GM12878 (cell line): ENCODE measurements at places on chromosomes 1 and 21. TPM values are rescaled to one million over a fixed set of nuclear protein-coding genes. Genes with fewer than 3 reads are reported as not detected.

DNA sequence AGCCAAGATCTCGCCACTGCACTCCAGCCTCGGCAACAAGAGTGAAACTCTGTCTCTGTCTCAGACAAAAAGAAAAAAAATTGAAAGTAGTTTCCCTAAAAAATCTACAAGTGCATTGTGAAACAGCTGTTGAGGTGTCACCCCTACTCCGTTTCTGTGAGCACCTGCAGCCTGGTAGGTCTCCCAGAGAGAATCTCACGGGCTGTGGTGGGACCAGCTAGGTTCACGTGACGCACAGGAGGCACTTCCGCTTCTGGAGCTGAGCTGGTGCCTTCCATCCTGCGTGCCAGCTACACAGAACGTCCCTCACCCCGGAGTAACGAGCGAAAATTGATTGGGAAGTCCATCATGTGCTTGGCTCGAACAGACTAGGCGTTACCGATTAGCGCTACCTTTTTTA, 66.8 kb downstream of the COL24A1 start:
- no peak overlapping the region for H3K27ac ChIP-seq
- H3K4me3 ChIP-seq: no peak overlapping the region

Gene TCHH
- not detected in 2 replicates for total RNA-seq

- peak within 1 kb of the TSS; percentile 90 for H3K27ac ChIP-seq
- 0 out of 2 replicates have a peak, but pooled peaks cover 3% of the 10 kb centered on the region for H3K4me1 ChIP-seq
- H3K36me3 ChIP-seq: peaks cover 2% of the 10 kb centered on the region
- DNase-seq: peak; percentile 95
These were observed at the start of gene TOMM20 for GRCh38 chr1:235128456-235129328. Gene TOMM20, minus strand, starts transcription at chr1:235128837. Its CDS starts 122 bp downstream, at chr1:235128715.

Gene ZMYND12
- 0.24 and 0.36 TPM in 2 replicates for total RNA-seq

GRCh38 chr1:3778590-3779264, 6.2 kb downstream of the SMIM1 start:
- DNase-seq: no peak
- H3K4me3 ChIP-seq: no peak overlapping the region
- H3K4me1 ChIP-seq: peaks cover 11% of the 10 kb centered on the region
- no peaks in the 10 kb centered on the region for H3K27me3 ChIP-seq

DNA sequence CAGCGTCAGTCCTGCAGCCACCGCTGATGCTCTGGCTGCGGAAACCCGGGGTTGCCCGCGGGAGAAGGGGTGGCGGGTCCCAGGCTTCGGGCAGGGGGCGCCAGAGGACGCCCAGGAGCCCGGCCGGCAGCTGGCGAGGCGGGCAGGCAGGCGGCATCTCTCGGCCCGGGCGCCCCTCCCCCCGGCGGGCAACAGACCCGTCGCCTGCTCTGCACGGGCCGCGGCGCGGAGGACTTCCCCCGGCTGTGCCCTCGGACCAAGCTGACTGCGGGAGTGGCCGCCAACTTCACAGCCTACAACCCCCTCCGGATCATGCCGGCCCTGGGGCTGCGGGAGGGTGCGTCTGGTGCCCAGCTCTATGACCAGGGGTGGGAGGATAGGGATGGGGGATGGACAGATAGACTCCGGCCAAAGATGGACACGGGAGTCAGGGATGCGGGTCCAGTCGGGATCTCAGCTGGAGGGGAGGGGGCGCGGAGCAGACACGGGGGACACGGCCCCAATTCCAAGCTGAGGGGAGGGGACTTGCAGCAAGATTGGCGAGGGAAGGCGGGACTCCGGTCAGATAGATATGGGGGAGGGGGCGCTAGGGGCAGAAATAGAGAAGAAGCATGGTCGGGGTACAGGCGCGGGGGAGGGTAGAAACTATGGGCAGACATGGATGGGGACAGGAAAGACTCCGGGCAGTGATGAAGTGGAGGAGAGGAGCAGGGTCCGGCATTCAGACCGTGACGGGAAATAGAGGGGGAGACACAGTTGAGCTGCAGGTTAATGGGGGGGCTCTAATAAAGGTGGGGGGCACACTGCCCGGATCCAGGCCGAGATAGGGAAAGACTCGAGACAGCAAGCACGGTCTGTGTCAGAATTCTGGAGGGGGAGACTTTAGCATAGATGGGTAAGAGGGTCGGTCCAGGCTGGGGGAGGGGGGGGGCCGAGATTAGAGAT, 1.1 kb downstream of the ADGRB2 start:
- no peak overlapping the region for H3K27ac ChIP-seq
- H3K36me3 ChIP-seq: no peaks in the 10 kb centered on the region
- peak overlapping the region; percentile 32; the same call in 1 of the 2 replicates for H3K4me3 ChIP-seq
- peaks cover 8% of the 10 kb centered on the region for H3K4me1 ChIP-seq
- no peak for DNase-seq
- H3K27me3 ChIP-seq: peaks cover 26% of the 10 kb centered on the region

DNA sequence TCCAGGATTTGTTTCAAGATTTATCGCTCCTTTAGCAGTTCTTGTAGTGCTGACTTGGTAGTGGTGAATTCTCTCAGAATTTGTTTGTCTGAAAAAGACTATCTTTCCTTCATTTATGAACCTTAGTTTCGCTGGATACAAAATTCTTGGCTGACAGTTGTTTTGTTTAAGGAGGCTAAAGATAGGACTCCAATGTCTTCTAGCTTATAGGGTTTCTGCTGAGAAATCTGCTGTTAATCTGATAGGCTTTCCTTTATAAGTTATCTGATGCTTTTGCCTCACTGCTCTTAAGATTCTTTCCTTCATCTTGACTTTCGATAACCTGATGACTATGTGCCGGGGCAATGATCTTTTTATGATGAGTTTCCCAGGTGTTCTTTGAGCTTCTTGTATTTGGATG, 28.9 kb downstream of the RPAP2 start:
- DNase-seq: no peak
- no peak overlapping the region for H3K4me3 ChIP-seq
- no peaks in the 10 kb centered on the region for H3K27me3 ChIP-seq
- H3K27ac ChIP-seq: no peak overlapping the region
- peaks cover 4% of the 10 kb centered on the region; the same call in 1 of the 2 replicates for H3K36me3 ChIP-seq

- no peak for DNase-seq
- H3K36me3 ChIP-seq: 0 out of 2 replicates have a peak, but pooled peaks cover under 1% of the 10 kb centered on the region
- H3K4me1 ChIP-seq: peaks cover 13% of the 10 kb centered on the region
- no peaks in the 10 kb centered on the region for H3K27me3 ChIP-seq
These were observed 1.0 kb downstream of the ENTREP3 start for GRCh38 chr1:155254228-155254713.

Gene TFF1
- total RNA-seq: 0.40 TPM in 1 of 2 replicates, not detected in the other

- no peak for DNase-seq
- H3K4me3 ChIP-seq: peak overlapping the region; percentile 35; the same call in 1 of the 2 replicates
- no peaks in the 10 kb centered on the region for H3K27me3 ChIP-seq
- H3K27ac ChIP-seq: no peak overlapping the region
These were observed 290.3 kb downstream of the PTPRC start for GRCh38 chr1:198929111-198929604.

DNA sequence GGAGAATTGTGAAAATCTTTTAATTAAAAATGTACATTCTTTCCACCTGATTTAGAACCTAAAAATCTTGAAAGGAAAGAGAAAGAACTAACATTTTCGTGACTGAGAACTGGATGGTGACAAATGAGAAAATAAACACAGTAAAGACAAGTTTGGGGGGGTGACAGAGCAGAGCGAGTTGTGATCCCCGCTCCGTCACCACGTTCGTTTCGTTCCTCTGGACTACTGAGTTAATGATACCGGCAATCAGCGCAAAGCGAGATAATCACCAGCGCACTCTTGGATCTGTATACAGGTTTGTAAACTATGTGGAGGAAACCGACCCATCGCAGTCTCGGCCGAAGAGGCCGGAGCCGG, 31.2 kb upstream of the CFAP126 start:
- DNase-seq: no peak
- H3K4me3 ChIP-seq: peak overlapping the region; percentile 87; the same call in 1 of the 2 replicates
- H3K27me3 ChIP-seq: no peaks in the 10 kb centered on the region
- H3K36me3 ChIP-seq: no peaks in the 10 kb centered on the region
- H3K27ac ChIP-seq: peak overlapping the region; percentile 97
- 0 out of 2 replicates have a peak, but pooled peaks cover 3% of the 10 kb centered on the region for H3K4me1 ChIP-seq

- H3K4me1 ChIP-seq: peaks cover 6% of the 10 kb centered on the region; the same call in 1 of the 2 replicates
- H3K36me3 ChIP-seq: no peaks in the 10 kb centered on the region
- no peak overlapping the region for H3K27ac ChIP-seq
- H3K27me3 ChIP-seq: no peaks in the 10 kb centered on the region
These were observed 1.7 kb downstream of the MYOCOS start for GRCh38 chr1:171623651-171624331.

DNA sequence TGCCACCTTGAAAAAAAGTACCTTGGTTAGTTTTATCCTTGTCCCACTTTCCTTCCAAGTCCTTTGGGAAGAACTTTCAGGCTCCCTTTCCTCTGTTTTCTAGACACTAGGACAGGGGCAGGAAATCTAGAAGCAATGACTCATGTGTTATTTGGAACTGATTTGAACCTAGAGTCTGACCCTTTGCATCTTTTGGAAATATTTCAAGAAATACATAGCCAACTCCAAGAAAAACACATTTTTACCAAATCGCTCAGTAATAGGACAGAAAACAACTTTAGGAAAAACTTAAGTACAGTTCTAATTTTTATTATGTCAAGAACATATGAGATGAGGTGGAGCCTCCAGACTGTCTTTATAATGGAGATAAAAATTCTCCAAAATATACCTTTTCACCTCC, 292.4 kb downstream of the PTBP2 start:
- no peak overlapping the region for H3K27ac ChIP-seq
- no peaks in the 10 kb centered on the region for H3K36me3 ChIP-seq
- no peaks in the 10 kb centered on the region for H3K4me1 ChIP-seq
- no peak for DNase-seq
- no peaks in the 10 kb centered on the region for H3K27me3 ChIP-seq

Gene USP24
- 26.8 and 32.1 TPM in 2 replicates for total RNA-seq

DNA sequence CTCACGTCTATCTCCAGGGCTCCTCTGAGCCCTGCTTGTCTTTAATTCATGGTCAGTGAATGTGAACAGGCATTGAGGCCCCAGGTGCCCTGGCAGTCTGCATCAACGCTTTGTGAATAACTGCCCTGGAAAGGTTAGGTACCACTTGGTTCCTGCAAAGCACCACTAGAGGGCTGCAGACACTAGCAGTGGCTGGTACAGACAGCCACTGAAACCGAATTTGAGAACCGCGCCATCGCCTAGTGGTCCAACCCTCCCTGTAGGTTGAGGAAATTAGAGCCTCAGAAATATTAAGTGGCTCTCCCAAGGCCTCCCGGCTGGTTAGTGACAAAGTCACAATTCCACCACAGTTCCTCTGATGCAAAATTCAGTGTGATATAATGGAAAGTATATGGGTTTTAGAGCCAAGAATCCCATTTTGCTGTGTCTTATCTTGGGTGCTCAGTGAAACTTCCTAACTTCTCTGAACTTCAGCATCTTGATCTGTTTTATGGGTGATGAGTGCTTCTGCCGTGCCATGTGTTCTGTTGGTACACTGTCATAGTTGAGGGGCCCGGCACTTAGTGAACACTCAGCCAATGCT, 46.2 kb upstream of the BCL9 start:
- H3K4me1 ChIP-seq: no peaks in the 10 kb centered on the region
- no peak overlapping the region for H3K27ac ChIP-seq
- no peaks in the 10 kb centered on the region for H3K36me3 ChIP-seq
- DNase-seq: peak; percentile 13
- H3K4me3 ChIP-seq: no peak overlapping the region
- H3K27me3 ChIP-seq: no peaks in the 10 kb centered on the region

Gene C1orf74
- 3.4 and 3.5 TPM in 2 replicates for total RNA-seq

DNA sequence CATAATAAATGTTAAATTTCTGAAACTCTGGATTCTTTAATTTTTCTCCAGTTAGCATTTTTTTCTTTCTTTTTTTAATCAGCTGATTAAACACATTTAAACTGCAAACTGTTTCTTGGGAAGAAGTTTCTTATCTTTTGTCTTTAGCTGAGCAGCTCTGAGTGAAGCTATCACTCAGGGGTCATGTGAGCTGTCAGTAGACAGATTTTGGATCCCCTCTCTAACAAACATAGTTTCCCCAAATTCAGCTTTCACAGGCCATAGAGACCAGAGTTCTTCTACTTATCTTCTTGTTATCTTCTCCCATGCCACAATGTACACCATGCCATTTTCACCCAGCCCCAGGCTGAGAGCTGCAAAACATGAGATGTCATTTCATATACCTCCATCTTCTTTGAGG, 148.9 kb downstream of the CDC42BPA start:
- H3K27me3 ChIP-seq: no peaks in the 10 kb centered on the region
- no peaks in the 10 kb centered on the region for H3K4me1 ChIP-seq
- no peak overlapping the region for H3K4me3 ChIP-seq
